ENCODE measurements at places on chromosomes 3 and 15.

DNA sequence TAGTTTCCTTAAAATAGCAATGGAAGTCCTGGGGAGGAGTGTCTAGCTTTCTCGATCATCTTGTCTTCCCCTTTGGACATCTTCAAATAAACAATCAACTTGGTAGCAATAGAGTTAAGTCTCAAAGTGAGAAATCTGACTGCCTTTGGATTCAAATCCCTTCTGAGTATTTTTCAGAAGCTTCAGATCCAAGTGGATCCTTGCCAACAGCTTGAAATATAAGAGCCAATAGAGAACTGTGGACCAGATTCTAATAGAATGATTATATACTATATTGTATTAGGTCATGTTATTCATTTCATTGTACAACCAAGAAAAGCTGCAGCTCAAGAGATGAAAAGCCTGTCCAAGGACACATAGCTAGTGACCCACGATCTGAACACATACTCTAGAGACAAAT is 60.2 kb downstream of the SYNPR start:
- no peak for DNase-seq

DNA sequence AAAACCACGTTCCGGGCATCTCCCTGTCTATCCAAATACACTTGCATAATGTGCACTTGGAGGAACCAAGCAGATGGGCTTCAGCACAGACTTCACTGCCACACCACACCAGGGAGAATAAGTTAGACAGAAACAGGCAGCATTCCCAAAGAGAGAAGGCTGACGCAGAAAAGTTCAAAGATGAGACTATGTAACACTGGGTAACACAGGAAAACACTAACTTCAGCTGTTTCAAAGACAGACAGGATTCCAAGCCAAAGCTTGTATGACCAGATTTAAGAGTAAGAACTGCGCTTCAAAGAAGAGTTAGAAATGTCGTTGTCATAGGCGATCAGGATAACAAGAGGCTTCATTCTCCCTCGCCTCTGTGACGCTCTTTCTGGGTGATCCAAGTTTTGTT is 19.9 kb downstream of the SLC51A start:
- DNase-seq: no peak

DNA sequence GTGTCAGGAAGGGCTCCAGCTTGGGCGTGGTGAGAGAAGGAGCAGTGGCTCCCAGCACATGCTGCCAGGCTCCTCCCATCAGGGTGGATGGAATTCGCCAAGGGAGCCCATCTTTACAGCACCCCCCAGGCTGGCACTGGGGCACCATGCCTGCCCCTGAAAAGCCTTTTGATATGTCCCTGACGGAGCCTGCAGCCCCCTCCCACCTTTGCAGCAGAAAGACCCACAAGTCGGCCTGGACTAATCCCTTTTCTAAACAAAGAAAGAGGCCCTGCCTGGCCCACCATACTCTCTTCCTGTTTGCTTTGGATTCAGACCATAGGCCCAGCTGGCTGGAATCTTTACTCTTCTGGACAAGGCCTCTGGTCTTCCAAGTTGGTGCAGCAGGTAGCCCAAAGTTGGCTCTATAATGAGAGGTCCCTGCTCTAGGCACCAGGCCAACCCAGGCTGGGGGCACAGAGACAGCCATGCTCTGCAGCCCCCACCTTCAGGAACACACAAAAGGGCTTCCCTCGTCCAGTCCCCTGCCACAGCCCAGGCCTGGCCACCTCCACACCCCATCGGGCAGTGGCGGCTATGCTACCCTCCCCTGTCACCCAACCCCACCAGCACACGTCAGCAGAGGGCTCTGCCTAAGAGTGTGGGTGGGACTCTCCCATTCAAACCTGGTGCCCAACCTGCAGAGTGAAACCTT is 5.4 kb downstream of the ANPEP start:
- DNase-seq: no peak

DNA sequence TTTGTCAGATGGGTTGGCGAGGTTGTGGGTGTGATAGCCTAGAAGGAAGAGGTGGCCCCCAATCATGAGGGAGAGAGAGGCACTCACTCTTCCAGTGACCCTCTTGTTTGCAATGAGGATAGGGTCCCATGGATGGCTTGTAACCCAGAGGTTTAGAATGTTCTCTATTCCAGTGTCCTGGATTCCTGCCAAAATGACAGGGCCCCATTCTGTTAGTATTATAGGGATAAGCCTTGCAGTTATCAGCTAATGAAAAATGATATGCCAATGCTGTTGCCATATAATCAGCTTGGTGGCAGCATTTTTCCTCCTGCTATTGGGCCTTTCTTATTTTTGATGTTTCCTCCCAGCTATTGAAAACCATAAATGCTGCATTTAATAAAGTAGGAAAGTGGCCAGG is 23.3 kb upstream of the SENP7 start:
- no peak for DNase-seq

Measured in mucosa of gallbladder (tissue), 1 donor.